ENCODE measurements at places on chromosomes 7 and 10.

DNA sequence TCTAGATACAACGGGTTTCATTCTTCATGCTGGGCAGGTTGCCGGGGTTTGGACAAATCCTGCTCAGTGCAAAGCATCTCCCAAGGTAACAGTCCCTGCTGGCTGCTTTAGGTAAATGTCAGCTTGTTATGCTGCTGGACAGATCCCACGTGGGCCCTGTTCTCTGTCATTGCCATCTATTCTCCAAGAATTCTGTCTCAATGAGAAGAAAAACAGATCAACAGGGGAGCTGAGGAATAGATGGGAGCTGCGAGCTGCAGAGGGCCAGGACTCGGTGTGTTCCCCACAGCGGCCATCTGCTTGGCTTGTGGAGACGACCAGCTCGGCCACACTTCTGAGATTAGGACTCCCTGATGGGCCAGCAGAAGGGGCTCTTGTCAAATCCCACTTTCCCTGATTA is 235.2 kb downstream of the DPP6 start:
- no peak for DNase-seq

GRCh38 chr10:119315128-119316001 is 108.0 kb downstream of the GRK5 start:
- DNase-seq = peak; percentile 74

DNA sequence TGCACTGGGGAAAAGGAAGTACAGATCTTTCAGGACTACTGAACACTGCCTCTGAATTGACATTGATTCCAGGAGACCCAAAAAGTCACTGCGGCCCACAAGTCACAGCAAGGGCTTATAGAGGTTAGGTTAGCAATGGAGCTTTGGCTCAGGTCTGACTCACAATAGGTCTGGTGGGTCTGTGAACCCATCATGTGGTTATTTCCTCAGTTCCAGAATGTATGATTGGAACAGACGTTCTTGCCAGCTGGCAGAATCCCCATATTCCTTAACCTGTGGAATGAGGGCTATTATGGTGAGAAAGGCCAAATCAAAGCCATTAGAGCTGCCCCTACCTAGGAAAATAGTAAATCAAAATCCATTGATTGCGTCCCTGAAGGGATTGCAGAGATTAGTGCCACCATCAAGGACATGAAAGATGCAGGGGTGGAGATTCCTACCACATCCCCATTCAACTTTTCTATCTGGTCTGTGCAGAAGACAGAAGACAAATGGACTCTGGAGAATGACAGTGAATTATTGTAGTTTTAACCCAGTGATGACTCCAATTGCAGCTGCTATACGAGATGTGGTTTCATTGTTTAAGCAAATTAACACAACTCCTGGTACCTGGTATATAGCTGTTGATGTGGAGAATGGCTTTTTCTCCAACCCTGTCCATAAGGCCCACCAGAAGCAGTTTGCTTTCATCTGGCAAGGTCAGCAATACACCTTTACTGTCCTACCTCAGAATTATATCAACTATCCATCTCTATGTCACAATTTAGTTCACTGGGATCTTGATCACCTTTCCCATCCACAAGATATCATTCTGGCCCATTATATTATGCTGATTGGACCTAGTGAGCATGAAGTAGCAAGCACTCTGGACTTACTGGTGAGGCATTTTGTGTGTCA is 44.5 kb upstream of the PIK3CG start:
- no peak for DNase-seq

GRCh38 chr10:97584060-97584797 is at the start of gene HOGA1:
HOGA1 (plus strand) TSS chr10:97584389; CDS start chr10:97584704, 315 bp downstream.
- DNase-seq = no peak

DNA sequence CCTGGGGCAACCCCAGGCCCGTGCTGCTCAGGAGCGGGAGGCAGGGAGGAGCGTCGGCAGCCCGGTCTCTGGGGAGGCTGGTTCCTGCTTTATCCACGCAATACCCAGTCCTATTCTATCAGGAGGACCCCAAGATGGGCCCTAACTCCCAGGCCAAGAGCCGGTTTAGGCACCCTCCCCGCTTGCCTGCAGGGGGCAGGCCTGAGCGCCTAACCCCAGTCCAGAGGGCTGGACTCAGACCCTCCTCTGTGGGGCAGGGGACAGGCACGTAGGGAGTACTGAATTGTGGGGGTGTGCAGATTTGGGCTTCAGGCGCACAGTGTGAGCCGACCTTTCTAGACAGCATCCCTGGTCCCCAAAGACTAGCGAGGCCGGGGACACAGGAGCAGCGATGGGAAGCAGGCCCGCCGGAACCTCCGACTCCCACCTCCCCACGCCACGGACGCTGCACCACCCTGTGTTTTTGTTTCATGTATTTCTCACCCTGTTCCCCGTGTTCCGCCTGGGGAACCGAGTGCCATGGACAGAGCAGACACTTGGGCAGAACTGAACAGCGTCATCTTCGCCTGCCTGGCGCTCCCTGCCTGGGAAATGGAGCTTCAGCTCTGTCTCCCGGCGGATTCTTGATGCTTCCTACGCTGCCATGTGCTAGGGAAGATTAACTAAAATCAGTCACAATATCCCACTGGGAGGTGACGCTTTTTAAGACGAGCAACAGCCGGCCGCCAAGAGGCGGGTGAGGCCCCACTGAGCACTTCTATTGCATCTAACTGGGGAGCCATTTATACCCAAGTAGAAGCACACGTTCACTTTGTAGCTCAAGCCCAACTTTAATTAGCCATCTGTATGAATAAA is 5.3 kb downstream of the NUDT1 start:
- no peak for DNase-seq

Measured in CD4-positive, alpha-beta T cell treated with Interleukin-2 at 100 ng/mL for 4 hours (primary cell).